Left cardiac atrium (tissue), 4 donors: ENCODE measurements at places on chromosomes 7 and 10.

DNA sequence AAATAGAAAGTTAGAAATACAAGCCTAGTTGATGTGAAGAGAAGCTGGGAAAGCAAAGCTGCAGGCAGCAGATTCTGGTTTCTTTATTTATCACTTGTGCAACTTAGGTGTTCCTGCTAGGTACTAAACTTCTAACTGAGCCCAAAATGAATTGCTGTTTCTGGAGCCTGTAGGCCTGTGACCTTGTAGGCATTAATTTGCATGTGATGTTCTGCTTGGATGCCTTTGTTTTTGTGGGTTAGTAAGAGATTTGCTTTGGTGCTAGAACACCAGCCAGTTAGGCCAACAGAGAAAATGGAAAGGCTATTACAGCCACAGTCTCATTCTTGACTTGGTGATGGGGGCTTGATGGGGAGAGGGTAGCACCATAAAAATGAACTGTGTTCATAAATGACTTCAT lies 370.7 kb downstream of the PPP1R3A start:
- DNase-seq, result no peak

GRCh38 chr10:52775132-52775647 lies 2.6 kb upstream of the MBL2 start:
- DNase-seq, result no peak

DNA sequence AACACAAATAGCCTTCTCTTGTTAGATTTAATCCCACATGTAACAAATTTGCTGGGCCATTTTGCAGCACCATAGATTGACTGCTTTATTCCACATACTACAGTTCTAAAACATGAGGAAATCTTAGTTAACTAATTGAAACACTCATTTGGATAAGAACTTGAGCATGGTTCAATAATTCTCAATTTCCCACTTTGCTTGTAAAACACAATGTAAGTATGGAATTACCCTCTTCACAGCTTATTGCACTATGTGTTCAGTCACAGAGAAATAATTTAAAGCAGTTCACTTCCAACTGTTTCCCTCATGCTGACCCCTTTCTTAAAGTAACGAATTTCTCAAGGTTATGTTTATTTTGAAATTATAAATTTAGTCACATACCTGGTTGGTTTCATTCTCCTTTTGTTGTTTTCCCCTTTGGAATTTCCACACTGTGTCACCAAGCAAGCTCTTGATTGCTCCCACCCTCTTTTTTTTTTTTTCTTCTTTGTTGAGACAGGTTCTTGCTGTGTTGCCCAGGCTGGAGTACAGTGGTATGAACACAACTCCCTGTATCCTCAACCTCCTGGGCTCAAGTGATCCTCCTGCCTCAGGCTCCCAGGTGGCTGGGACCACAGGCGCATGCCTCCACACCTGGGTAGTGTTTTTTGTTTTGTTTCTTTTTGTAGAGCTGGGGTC lies 425.4 kb downstream of the EXOC4 start:
- no peak for DNase-seq

- no peak for DNase-seq
Measured at GRCh38 chr7:84247591-84247990, 53.0 kb upstream of the SEMA3A start.

- no peak for DNase-seq
Measured at GRCh38 chr10:117635826-117636225, 93.3 kb downstream of the EMX2 start.

DNA sequence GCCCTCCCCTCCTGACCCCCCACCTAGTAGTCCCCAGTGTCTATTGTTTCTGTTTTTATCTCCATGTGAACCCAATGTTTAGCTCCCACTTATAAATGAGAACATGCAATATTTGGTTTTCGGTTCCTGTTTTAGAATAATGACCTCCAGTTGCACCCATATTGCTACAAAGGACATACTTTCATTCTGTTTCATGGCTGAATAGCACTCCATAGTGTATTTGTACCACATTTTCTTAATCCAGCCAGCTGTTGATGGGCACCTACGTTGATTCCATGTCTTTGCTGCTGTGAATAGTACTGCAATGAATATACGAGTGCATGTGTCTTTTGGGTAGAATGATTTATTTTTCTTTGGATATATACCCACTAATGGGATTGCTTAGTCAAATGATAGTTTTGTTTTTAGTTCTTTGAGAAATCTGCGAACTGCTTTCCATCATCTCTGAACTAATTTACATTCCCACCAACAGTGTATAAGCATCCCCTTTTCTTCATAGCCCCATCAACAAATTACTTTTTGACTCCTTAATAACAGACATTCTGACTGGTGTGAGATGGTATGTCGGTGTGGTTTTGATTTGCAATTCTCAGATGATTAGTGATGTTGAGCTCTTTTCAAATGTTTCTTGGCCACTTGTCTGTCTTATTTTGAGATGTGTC lies 128.4 kb upstream of the PHYHIPL start:
- DNase-seq, result no peak

DNA sequence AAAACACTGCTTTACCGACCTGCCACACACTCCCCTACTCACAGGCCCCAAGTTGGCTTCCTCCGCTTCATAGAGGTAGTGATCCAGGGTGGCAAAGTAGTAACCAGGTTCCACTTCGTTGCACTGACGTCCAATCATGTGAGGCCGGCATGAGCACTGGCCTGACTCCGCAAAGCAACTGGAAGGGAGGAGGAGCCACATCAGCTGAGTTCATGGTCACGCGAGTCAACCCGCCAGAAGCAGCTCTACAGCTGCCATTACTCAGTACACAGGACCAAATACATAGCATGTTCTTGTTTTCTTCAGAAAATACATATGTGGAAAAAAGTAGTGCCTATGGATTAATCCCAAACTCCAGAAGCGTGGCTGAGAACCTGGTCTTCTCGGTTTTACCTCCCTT lies 38.5 kb downstream of the LAMB1 start:
- DNase-seq, result no peak

DNA sequence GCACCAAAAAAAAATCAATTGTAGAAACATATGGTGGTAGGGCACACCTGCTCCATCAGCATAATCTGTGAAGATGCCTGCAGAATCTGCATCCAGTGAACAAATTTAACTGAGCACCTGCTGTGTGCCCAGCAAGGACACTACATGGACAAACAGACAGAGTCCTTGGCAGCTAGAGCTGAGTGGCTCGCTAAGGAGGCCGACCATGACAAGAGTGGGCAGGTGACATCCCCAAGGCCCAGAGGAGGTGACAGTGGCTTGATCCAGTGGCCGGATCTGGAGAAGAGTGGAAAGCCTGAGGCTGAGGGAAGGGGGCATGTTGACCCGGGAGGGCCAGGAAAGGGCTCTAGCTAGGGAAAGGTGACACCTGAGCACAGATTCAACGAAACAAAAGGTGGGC lies 68.1 kb downstream of the MAD1L1 start:
- no peak for DNase-seq

DNA sequence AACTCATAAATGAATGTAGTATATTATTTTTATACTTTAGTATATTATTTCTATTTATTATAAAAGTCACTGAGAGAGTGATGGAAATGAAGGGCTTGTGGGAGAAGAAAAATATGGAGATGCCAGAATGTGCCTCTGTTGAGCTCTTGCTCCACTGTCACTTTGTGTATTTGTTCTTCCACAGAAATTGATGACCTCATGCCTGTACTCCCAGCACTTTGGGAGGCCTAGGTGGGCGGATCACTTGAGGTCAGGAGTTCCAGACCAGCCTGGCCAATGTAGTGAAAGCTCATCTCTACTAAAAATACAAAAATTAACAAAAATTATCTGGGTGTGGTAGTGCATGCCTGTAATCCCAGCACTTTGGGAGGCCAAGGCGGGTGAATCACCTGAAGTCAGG lies 76.4 kb upstream of the STK17A start:
- no peak for DNase-seq

GRCh38 chr10:129417870-129418269 lies 49.2 kb upstream of the MGMT start:
- DNase-seq, result no peak

DNA sequence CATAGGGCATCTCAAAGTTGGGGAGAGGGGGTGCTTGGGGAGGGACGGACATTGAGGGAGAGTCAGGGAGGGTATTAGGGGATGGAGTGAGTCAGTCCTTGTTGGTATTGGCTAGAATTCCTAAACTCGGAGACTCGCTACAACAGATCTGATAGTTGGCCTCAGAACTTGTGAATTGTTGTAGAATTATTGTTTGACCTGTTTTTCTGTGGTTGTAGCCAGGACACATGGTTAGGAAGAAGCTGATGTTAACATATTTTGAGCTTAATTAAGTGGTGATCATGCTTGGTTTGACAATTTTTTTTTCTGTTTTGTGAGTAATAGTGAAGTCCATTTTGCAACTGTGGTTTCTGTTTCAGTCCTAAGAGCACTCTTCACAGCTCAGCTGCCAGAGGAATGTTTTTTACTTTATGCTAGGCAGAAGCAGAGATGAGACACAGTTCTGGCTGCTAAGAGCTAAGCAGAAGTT lies 1190.3 kb upstream of the C7orf33 start:
- no peak for DNase-seq

- no peak for DNase-seq
Measured at GRCh38 chr10:59823111-59823510, 69.9 kb upstream of the MRLN start.

DNA sequence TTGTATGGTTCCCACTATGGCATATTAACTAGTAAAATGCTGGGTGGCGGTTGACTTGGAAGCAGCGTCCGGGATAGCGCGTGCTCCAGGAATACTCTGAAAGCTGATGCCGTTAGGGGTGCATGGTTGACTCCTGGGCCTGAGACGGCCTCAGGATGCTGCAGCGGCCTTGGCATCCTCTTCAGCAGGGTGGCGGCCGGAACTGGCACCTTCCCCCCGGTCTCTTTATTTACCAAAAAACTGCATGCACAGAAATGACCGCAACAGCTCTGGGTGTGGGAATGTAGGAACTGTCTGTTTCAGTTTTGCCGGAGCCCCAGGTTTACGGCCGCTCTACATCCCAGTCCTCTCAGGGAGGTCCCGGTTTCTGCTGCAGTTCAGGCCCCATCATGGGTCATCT lies 28.8 kb downstream of the PFKP start:
- DNase-seq, result no peak

DNA sequence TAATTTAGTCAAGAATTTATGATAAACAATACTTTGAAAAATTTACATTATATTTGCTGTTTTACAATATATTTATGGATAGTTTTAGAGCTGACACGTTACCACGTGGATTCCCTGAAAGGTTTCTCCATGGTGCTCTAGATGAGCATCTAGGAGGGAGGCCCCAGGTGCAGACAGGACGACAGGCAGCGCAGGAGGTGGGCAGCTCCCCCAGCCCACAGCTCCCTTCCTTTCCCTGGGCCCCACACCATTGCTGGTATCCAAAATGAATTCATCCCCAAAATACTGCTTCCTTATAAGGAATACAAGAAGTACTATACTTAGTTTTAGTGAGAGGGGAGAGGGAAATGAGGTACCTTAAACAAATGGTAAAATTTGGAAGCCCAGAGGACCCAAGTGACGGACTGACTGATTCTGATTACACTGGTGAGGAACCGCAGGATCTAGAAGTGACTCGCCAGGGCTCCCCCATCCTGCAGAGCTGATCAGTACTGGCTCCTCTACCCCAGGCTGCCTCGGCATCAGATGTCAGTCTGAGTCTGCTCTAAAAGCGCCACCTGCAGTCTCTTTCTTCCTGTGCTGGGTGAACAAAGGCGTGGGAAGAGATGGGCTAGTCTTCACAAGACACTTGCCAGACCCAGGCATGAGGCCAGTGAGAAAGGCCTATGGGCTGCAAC lies 89.2 kb downstream of the DLG5 start:
- DNase-seq, result no peak

- DNase-seq, result no peak
Measured at GRCh38 chr10:72050873-72051272, 37.5 kb downstream of the SPOCK2 start.

- DNase-seq, result no peak
Measured at GRCh38 chr10:125343118-125343925, 183.0 kb upstream of the CTBP2 start.

GRCh38 chr10:75110006-75110632 lies 1.3 kb upstream of the SAMD8 start:
- no peak for DNase-seq

GRCh38 chr7:151696721-151697514 lies 177.2 kb upstream of the RHEB start:
- DNase-seq, result peak; percentile 57

DNA sequence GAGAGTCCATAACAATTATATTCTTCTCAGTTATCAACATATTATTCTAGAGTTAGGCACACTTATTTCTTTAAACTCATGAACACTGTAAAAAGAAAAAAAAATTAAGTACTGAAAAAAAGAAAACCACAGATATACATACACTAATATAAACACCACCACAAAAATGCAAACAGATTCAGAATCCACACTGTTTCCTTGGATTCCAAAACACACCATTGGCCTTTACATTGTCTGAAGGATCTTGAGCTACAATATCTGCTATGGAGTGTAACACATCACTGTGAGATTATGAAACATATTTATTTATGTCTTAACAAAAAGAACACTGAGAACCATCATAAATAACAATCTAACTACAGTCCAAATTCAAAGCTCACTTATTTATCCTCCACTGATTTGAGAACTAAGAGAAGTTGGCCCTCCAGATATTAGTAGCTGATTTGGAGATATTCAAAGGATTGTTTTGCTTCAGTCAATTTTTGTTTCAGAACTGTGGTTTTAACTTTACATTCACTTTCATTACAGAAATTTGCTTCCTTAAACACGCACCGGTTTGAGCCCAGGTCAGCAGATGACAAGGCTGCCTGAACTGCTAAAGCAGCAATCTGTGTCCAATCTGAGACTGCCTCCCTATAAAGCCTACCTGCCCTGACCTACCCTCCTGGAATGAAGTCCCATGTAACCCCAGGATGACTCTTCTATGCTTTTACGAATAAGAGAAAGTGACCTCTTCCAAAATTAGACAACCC lies 47.0 kb upstream of the CDK1 start:
- no peak for DNase-seq

DNA sequence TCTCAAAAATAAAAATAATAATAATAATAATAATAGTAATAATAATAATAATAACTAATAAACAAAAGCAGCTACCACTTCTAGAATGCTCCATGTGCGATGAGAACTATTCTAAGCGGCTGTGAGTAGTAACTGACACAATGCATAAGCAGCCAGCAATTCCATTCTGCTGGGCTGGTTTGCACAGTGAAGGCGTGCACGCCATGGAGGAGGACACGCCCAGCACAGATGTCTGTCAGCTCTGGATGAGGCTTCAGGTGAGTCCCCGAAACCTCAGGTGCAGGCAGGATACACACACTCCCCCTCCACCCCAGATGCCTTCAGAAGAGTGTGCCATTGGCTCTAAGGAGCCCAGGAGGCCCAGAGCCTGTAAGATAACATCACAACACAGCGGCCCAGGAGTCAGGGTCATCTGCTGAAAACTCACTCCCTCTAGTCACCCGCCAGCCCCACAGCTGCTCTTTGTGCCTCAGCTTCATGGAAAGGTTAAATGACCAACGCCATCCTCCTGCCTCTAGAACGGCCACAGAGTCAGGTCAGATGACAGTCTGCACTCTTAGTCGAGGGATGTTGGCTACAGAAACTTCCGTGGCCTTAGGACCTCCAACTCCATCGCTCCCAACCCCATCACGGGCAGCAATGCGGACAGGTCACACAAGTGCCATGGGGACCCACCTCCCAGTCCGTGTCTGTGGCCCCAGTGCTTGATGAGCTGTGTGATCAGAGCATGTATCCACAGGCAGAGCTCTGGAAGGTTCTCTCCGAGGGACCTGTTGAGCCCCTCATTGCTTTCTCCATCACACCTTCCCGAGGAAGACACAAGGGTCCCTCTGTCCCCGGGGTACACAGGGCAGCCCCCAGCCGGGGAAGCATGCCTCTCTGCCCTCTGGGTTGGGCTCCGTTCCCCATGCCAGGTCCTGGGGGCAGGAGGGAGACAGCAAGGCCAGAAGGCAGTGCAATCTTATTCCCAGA lies 103.9 kb downstream of the CTBP2 start:
- no peak for DNase-seq
